ENCODE measurements at places on chromosomes 6 and 20. TPM values are rescaled to one million over a fixed set of nuclear protein-coding genes. Genes with fewer than 3 reads are reported as not detected.

DNA sequence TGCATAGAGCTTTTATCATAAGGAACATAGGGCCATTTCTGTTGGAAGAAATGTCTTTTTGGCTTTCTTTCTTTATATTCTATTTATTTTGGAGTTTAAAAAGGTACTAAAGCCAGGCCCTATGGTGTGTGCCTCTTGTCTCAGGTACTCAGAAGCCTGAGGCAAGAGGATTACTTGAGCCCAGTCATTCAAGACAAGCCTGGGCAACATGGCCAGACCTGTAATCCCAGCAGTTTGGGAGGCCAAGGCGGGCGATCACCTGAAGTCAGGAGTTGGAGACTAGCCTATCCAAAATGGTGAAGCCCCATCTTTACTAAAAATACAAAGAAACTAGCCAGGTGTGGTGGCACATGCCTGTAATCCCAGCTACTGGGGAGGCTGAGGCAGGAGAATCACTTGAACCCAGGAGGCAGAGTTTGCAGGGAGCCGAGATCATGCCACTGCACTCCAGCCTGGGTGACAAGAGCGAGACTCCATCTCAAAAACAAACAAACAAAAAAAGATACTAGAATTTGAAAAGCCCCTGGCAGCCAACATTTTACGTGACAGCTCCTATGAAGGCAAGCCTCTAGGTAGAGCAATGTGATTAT lies 80.0 kb downstream of the CBFA2T2 start:
- no peak overlapping the region for H3K27ac ChIP-seq
- no peak for DNase-seq
- no peaks in the 10 kb centered on the region for H3K36me3 ChIP-seq
- H3K4me3 ChIP-seq = no peak overlapping the region
- H3K27me3 ChIP-seq = no peaks in the 10 kb centered on the region
- no peaks in the 10 kb centered on the region for H3K4me1 ChIP-seq

SYCP2 gene
- polyA plus RNA-seq = 18.8 TPM

GRCh38 chr6:20253021-20253420 lies 40.8 kb upstream of the MBOAT1 start:
- no peaks in the 10 kb centered on the region for H3K4me1 ChIP-seq
- H3K36me3 ChIP-seq = no peaks in the 10 kb centered on the region
- no peak for DNase-seq

TOX2 gene
- polyA plus RNA-seq = 43.8 TPM

MYB gene
- 1.8 TPM for polyA plus RNA-seq

- no peaks in the 10 kb centered on the region for H3K27me3 ChIP-seq
- DNase-seq = no peak
- H3K4me1 ChIP-seq = no peaks in the 10 kb centered on the region
- no peaks in the 10 kb centered on the region for H3K36me3 ChIP-seq
These were observed 1.6 kb downstream of the KIAA0408 start for GRCh38 chr6:127457456-127458064.

All from testis (tissue), 5 donors.